ENCODE measurements at places on chromosomes 2 and 18.

DNA sequence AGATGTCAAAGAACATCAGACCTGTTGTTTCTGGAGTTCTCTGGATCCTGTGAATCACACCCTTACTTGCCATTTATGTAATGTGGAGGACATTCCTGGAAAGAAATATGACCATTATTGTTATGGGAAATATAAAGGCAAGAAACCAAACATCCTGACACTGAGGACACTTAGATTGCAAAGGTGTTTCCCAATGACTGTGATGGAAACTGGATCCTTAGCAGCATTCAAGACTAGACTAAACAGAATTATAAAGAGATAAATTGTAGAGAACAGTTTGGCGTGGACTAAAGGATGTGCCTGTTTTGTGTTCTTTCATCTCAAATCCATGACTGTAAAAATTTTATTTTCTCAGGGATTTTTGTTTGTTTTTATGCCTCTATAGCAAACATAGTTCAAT lies 347.7 kb upstream of the SLC14A2 start:
- DNase-seq, result no peak

- DNase-seq, result no peak
Measured at GRCh38 chr2:105376010-105376409, 22.8 kb downstream of the FHL2 start.

DNA sequence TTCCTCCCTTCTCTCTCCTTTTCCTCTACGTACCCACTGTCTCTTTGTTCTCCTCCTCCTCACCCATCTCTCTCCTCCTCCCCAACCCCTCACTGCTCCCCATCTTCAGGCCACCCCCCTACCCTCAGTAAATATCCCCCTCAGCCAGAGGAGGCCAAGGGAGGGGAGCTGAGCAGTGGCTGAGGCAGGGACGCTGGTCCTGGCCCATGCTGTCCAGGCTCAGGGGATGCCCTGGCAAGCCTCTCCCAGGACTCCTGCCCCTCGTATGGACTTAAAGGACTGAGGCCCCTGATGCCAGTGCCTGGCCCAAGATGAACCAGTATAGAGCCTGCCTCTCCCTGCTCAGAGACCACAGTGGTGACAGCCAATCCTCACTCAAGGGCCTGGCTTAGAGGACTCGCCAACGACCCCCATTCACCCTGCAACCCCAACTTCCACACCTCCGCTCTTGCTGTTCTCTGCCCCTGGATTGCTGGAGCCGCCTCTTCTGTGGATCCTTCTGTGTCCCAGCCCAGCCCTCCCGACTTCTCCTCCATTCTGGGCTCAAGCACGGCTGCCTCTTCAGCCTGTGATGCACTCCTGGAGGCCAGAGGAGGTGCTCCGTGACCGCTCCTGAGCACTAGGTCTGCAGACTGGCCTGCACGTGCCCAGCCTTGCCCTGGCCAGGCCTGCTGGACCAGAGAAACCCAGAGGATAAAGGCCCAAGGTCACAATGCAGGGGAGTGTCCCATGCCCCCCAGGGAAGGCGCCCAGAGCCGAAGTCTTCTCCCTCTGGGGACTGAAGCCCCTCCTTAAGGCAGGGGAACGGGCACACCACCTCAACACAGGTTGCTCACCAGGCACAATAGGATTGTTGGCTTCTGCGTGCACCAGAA lies 9.5 kb upstream of the DUSP2 start:
- no peak for DNase-seq

DNA sequence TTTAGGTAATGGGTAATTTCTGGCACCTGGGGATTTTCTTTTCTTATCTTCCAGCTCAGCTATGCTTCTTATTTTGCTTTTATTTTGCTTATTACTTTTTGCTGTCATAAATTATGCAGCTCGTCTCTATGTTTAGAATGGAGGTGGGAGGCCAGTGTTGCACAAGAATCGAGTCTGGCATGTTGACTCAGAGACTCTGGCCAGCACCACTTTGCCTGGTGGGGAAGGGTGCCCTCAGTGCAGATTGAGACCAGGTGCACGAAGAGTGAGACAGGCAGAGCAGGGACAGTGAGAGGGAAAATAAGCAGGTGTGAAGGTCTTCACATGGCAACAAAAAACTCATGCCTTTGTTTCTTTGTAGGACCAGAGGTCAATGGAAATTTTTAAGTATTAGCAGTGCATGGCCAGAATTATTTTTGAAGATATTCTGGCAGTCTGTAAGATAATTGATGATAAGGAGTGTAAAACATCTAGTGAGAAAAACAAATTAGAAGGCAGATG lies 59.2 kb upstream of the SLC5A7 start:
- DNase-seq, result no peak

DNA sequence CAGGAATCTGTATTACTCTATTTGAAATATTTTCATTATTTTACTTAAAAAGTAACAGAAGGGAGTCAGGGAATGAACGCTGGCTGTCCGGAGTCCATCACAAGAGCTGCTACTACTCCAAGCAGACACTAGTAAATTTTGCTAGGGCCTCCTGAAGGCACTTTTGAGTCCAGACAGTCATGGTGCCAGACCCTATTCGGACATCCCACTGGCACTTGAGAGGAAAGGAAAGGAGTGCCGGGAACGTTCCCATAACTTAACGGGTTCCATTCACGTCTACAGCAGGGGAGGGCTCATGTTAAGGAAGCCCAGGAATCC lies 563 bp upstream of the GMCL1 start:
- DNase-seq, result no peak

- DNase-seq, result peak; percentile 49
Measured at GRCh38 chr2:181394741-181395437, 62.3 kb upstream of the ITGA4 start.

GRCh38 chr18:74631212-74631611 lies 33.5 kb downstream of the ZNF407 start:
- DNase-seq, result no peak

DNA sequence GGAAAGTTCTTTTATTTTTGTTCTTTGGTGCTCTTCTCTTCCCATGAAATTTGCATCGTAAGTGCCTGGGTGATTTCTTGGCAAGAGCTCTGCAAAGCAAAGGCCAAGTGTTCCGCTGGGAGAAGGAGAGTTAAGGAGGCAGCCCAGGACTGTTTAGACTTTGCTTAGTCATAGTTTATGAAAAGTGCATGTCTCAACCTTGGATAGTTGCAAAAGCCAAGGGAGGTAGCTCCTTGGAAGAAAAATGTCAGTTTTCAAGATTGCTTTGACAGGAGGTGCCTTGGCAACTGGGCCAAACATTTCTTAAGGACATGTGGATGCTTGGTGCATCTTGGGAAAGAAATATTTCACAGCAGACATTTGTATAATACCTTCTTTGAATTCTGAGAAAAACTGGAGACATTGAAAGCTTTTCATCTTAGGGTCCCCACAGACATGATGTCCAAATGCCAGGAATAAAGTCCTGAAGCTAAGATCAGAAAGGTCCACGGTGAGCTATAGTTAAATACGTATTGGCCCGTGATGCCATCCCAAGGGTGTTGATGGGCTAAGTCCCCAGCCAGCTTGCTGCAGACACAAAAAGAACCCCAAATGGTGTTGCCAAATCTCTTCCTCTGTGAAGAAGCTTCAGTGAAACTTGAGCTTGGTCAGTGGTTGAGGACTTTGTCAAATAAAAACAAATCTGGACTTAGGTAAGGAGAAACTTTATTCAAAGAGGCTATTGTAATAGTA lies 96.3 kb upstream of the THUMPD2 start:
- DNase-seq, result no peak

GRCh38 chr2:224838335-224838734 lies 122.2 kb upstream of the CCDC195 start:
- DNase-seq, result no peak

DNA sequence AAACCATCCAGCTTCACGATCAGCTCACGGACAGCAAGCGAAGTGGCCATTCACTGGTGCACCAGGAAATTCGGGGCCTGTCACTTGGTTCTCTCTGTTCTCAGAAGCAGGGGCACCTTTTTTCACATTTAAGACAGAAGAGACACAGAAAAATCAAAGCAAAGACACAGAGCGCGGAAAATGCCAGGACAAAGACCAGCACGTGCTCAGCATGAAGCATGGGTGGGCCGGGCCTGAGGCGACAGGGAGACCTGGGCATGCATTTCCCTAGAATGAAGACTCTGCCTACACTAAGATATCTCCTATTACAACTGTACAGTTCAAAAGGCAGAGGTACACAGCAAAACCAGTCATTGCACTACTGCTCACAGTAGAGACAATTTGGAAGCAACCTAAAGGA lies 117.4 kb upstream of the ID2 start:
- DNase-seq, result no peak

Data from CD4-positive, alpha-beta T cell treated with Interferon alpha-2 for 1 hour (primary cell).